ENCODE measurements at places on chromosomes 11 and 22.

- DNase-seq, result no peak
Observed at GRCh38 chr11:128453444-128454336, 133.7 kb downstream of the ETS1 start.

DNA sequence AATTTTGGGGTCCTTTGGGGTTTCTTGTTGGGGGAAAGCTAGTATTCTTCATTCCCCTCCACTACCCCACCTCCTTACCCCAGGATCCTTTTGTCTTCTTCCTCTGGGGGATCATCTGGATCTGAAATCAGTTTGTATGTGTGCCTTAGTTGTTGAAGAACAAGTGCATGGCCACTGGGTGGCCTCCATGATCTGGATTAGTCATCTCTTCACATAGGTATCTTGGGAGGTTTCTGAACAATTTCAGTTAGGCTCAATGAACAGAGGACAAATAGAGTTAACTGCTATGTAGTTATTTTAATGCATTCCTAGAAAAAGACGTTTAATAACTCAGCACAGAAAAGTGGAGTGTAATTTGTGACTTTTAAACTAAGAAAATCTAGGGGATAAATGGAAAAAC lies 7.1 kb upstream of the VWA5A start:
- no peak for DNase-seq

DNA sequence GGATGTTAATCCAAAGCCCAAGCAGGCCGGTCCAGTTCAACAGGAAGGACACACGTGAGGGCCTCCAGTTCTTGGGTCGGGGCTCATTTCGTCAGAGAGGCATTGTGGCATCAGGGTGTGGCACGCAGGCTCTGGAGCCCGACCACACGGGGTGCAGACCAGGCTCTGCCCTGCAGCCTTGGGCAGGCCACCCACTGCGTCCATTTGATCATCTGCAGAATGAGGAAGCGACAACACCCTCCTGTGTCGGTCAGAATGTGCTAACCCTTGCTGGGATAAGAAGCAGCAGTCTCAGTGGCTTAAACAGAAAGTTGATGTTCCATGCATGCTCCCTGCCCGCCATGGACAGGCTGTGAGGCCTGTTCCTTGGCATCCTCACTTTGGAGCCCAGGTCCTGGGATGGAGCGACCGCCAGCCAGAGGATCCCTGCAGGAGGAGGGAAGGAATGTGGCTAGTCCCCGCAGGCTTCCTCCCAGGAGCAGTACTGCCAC lies 10.8 kb downstream of the RIBC2 start:
- no peak for DNase-seq

- no peak for DNase-seq
Observed at GRCh38 chr11:68033708-68034045, 3.2 kb downstream of the NDUFS8 start.
